ENCODE measurements at places on chromosomes 1 and 21. TPM values are rescaled to one million over a fixed set of nuclear protein-coding genes. Genes with fewer than 3 reads are reported as not detected.

The RIIAD1 gene
- not detected for total RNA-seq

The TNFRSF14 gene
- total RNA-seq, result 109 TPM

DNA sequence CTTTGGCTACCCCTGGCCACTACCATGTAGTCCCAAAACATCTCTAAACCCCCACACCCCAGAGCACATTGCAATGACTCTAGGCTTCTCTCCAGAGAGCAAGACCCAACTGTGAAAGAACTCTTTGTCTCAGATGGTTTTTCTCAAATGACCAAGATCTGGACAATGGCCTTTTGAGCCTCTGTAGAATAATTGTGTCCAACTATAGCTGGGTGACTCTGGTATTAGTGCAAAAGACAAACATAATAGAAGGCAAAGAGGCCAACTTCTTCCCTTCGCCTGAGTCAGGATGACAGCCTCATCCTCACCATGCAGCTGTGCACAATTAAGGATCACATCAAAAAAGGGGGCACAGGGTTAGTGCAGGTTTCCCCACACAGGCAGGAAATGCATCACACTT lies 139.6 kb downstream of the BRINP2 start:
- DNase-seq, result no peak

- no peak for DNase-seq
These were observed 53.3 kb upstream of the NFASC start for GRCh38 chr1:204817341-204817740.

GRCh38 chr1:230537456-230537855 lies 104.8 kb upstream of the COG2 start:
- DNase-seq, result no peak

GRCh38 chr1:88320291-88320690 lies 363.8 kb upstream of the PKN2 start:
- no peak for DNase-seq

DNA sequence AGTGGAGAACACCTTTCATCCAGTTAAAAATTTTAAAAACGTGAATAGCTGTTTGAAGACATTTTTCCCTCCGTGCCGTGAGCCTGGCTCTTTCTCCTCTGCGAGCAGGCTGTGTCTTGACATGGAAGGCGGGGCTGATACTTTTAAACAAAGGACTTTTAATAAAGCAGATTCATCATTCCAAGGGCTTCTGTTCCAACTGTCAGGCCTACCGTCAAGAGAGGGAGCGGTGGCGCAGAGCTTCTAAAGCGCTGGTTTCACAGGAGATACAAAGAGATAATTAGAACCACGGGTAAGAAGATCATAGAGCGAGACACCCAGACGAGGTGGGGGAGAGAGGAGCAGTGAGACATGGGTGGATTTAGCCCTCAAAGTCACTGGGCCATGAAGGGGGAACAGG lies 247.4 kb upstream of the C1orf174 start:
- DNase-seq, result no peak

GRCh38 chr1:206646504-206646903 lies 11.2 kb downstream of the DYRK3 start:
- DNase-seq, result no peak

GRCh38 chr1:206716870-206717673 lies 32.4 kb downstream of the MAPKAPK2 start:
- DNase-seq, result no peak

Measured in dermis blood vessel endothelial cell (primary cell).